Endothelial cell of umbilical vein (primary cell): ENCODE measurements at places on chromosomes 6 and 20.

DNA sequence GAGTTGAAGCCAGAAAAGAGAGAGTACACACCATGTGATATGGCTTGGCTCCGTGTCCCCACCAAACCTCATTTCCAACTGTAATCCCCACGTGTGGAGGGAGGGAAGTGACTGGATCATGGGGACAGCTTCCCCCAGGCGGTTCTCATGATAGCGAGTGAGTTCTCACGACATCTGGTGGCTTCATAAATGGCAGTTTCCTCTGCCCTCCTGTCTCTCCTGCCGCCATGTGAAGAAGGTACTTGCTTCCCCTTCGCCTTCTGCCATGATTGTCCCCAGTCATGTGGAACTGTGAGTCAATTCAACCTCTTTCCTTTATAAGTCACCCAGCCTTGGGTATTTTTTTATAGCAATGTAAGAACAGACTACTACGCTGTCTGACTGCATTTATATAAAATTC lies 40.3 kb downstream of the TAF4 start:
- peaks cover 10% of the 10 kb centered on the region for H3K4me1 ChIP-seq
- H3K27me3 ChIP-seq = no peaks in the 10 kb centered on the region
- H3K27ac ChIP-seq = no peak overlapping the region
- H3K4me3 ChIP-seq = no peak overlapping the region
- DNase-seq = peak; percentile 1

DNA sequence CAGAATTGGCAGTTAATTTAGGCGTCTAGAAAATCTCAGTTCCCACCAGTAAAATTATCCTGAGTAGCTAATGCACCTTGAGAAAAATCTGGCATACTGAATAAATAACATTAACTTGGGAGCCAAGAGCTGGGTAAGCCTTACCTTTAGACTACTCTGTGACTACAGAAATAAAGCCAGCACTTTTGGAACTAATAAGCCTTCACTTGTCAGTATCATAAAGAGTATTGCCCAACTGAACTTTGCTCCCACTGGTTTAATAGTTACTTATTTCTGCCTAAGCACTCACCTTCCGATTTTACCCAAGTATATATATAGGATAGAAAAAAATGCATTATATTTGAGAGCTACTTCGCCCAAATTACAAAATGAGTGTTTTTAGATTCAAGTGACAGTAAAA lies 10.7 kb downstream of the FAM8A1 start:
- H3K27me3 ChIP-seq = no peaks in the 10 kb centered on the region
- H3K36me3 ChIP-seq = peaks cover 2% of the 10 kb centered on the region
- H3K27ac ChIP-seq = no peak overlapping the region
- DNase-seq = no peak
- H3K4me1 ChIP-seq = no peaks in the 10 kb centered on the region

DNA sequence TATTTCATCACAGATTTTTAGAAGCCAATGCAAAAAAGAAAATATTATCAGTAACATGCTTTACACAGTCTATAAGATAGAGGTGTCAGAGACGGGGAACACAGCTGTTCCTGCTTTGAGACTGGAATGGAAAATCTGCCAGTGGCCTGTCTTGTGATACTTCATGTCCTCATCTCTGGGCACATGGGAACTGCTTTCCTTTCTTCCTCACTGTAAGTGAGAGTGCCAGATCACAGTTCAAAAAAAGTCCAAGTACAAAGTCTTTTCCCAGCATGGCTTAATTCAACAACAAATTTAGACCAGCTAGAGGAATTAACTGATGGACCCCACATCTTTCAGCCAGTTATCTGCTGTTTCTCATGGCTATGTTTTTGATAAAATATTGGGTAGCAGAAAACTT lies 490.4 kb downstream of the CDKAL1 start:
- H3K4me3 ChIP-seq = no peak overlapping the region
- H3K27me3 ChIP-seq = no peaks in the 10 kb centered on the region
- H3K36me3 ChIP-seq = no peaks in the 10 kb centered on the region

GRCh38 chr6:317448-318144 lies 25.3 kb downstream of the DUSP22 start:
- H3K36me3 ChIP-seq = no peaks in the 10 kb centered on the region
- no peak for DNase-seq
- H3K27me3 ChIP-seq = no peaks in the 10 kb centered on the region
- no peak overlapping the region for H3K4me3 ChIP-seq
- H3K4me1 ChIP-seq = no peaks in the 10 kb centered on the region
- no peak overlapping the region for H3K27ac ChIP-seq

- peaks cover 12% of the 10 kb centered on the region for H3K4me1 ChIP-seq
- H3K27me3 ChIP-seq = no peaks in the 10 kb centered on the region
- DNase-seq = no peak
These were observed 66.5 kb upstream of the FUCA2 start for GRCh38 chr6:143578054-143578453.

DNA sequence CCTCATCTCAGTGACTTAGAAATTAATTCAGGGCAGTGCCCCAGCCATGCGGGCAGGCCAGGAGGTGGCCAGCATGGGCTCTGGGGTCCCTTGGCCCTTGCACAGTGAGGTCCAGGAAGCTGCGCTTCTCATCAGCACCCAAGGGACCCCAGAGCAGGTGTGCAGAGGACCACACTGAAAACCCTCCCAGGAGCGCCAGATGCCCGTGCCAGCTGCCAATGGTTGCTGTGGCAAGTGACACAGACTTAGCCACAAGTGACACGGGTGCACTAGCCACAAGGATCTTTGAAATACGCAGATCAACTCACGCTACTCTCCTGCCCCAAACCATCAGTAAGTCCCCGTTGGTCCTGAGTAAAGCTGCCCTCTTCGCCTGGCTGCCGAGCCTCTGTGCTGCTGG lies 88.1 kb downstream of the ERMARD start:
- H3K4me1 ChIP-seq = no peaks in the 10 kb centered on the region
- H3K27ac ChIP-seq = no peak overlapping the region
- DNase-seq = no peak
- H3K4me3 ChIP-seq = no peak overlapping the region
- no peaks in the 10 kb centered on the region for H3K36me3 ChIP-seq

DNA sequence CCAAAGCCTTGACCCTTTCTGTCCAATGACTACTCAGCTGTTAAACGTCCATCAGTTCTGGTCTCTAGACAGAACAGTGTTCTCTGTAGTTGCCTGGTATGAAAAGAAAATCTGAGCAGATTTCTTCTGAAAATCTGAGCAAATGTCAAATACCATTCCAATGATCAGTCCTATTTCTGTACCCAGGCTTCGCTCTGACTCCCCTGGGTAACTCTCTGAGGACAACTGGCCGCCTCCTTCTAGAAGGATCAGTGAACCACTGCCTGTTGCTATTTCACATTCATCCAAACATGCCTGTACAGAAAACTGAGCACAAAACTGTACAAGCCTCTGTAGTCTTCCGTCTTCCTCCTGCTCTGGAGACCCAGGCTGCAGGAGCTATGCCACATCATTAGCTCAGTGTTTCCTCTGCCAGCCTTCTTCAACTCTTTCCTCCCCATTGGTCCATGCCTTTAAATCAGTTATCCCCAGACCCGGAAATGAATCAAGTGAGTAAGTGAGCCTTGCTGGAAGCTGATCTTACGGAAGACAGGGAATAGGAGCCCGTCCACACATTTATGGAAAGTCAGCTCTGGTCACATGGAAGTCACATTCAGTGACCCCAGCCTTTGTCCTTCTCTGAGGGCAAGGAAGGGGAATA lies 63.3 kb downstream of the DAAM2 start:
- no peak overlapping the region for H3K27ac ChIP-seq
- no peaks in the 10 kb centered on the region for H3K36me3 ChIP-seq
- H3K4me3 ChIP-seq = no peak overlapping the region
- H3K4me1 ChIP-seq = no peaks in the 10 kb centered on the region

DNA sequence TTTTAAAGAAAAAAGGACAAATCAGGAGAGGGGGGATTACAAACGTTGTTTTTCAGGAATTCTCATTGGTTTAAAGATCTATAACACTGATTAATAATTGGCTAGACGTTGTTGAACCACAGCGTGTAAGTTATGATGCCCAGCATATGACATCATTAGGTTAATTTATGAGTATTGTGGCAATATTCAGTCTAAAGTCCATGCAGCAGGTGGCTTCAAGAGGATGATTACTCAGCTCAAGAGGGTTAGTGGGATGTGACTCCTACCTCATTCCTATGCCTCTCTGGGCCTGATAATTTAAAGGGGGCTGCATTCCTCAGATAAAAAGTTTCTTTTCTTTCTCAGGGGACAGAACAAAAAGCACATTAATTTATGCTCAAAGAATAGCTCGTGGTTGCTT lies 1309.0 kb downstream of the EPHA7 start:
- H3K27ac ChIP-seq = no peak overlapping the region
- no peaks in the 10 kb centered on the region for H3K27me3 ChIP-seq
- DNase-seq = no peak
- H3K36me3 ChIP-seq = no peaks in the 10 kb centered on the region
- H3K4me1 ChIP-seq = no peaks in the 10 kb centered on the region

GRCh38 chr20:15296422-15296821 lies 959.0 kb upstream of the FLRT3 start:
- H3K4me3 ChIP-seq = no peak overlapping the region
- no peaks in the 10 kb centered on the region for H3K27me3 ChIP-seq
- H3K36me3 ChIP-seq = no peaks in the 10 kb centered on the region

DNA sequence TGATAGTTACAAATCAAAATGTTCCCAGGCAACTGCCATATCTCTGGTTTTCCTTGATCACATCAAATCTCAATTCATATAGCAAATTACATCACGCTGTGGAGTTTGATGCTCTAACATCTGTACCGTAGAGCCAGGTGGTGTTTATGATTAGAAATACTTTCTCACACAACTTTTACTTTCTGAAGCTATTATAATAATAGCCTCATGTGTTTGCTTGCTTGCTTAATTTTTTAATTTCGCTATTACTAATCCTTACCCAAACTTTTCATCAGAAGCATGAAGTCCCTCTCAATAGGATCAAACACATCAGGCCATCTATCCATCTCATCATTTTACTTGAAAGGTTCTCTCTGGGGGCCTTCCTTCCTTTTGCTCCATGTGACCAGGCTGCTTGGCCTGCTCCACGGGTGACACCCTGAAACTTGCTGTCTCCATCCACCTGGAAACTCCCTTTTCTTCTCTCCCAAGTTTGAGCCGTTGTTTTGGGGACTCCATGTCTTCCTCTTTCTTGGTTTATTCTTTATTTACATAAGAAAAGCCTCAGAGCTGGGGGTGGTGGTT lies 75.4 kb downstream of the ADAT2 start:
- H3K4me1 ChIP-seq = no peaks in the 10 kb centered on the region
- DNase-seq = no peak
- H3K27ac ChIP-seq = no peak overlapping the region
- peaks cover 5% of the 10 kb centered on the region for H3K27me3 ChIP-seq
- no peak overlapping the region for H3K4me3 ChIP-seq
- H3K36me3 ChIP-seq = no peaks in the 10 kb centered on the region

GRCh38 chr6:27810768-27811450 lies 101.3 kb downstream of the OR2B2 start:
- H3K4me3 ChIP-seq = peak overlapping the region; percentile 77
- H3K4me1 ChIP-seq = peaks cover 31% of the 10 kb centered on the region
- peak; percentile 25 for DNase-seq
- H3K36me3 ChIP-seq = no peaks in the 10 kb centered on the region
- H3K27me3 ChIP-seq = no peaks in the 10 kb centered on the region

DNA sequence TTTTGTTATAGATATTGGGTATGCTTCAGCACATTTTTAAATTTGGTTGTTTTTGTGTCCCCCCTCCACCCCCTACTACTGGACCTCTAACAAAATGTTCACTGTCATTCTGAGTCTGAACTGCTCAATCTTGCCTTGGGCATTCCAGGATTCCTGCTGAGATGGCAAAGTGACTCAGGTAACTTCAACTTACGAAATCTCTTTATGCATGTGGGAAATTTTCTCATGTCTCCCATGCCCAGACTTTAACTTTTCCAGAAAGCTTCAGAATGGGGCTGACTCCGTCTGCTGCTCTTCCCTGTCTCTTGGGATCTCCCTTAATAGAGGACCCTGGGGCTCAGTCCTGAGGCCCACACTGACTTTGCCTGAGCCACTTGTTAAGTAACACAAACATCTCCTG lies 14.0 kb downstream of the CYP39A1 start:
- no peaks in the 10 kb centered on the region for H3K36me3 ChIP-seq
- no peaks in the 10 kb centered on the region for H3K4me1 ChIP-seq
- no peak for DNase-seq
- no peak overlapping the region for H3K27ac ChIP-seq
- H3K27me3 ChIP-seq = no peaks in the 10 kb centered on the region

DNA sequence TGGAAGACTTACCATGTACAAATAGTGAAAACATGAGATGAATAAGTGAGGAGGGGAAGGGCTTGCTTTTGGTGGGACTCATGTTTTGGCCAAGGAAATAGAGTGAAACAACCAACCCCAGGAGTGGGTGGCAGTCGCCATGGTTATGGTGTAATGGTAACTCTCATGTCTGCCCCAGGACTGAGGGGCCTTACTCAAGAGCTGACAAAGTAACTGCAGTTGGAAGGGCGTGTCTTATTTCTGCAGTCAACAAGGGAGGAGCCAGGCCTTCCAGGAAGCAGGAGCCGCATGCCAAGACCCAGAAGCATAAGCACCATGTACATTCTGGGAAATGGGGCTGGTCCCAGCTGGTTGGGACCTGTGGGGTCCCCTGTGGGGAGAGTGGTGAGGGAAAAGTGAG lies 108.5 kb downstream of the UNC5CL start:
- no peak overlapping the region for H3K27ac ChIP-seq
- no peaks in the 10 kb centered on the region for H3K27me3 ChIP-seq
- DNase-seq = no peak
- H3K4me3 ChIP-seq = no peak overlapping the region

- no peak overlapping the region for H3K4me3 ChIP-seq
- no peaks in the 10 kb centered on the region for H3K36me3 ChIP-seq
- DNase-seq = no peak
- no peaks in the 10 kb centered on the region for H3K27me3 ChIP-seq
These were observed 148.4 kb upstream of the ARID1B start for GRCh38 chr6:156628805-156629204.
